ENCODE measurements at places on chromosomes 7 and 10.

DNA sequence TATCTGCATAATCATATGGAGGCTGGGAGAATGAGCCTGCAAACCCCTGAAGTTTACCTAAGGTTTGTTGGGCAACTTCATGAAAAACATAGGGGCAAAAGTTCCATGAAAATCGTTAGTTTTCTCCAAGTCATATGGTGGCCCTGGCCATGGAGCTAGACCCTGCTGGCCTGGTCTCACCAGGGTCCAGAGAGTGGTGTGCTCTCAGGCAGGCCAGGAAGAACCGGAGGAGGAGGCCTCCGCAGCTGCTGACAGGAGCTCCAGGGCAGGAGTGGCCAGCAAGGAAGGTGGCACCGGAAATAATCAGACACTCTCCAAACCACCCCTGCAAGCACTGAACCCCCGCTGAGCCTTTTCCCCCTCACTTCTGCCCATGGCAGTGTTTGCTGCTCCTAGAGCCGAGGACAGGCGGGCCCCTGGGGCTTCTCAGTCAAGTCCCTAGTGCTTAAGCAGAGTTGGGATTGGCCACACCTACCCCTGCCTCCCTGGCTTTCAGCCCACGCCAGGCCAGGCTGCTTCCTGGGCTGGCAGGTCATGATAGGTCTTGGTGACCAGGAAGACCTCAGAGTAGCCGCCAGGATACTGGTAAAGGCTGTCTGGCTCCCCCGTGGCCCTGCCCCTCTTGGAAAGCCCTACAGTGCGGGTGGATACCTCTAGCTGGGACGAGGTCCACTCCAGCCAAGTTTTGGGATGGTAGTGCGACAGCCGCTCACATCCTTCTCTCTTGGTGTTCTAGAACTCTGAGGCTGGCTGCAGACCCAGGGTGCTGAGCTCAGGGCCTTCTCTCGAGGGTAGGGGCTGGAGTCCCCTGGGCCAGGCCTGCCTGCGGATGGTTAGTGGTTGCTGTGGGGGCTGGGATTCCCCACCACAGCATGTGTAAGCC, 242.8 kb downstream of the MGMT start:
- DNase-seq: no peak

DNA sequence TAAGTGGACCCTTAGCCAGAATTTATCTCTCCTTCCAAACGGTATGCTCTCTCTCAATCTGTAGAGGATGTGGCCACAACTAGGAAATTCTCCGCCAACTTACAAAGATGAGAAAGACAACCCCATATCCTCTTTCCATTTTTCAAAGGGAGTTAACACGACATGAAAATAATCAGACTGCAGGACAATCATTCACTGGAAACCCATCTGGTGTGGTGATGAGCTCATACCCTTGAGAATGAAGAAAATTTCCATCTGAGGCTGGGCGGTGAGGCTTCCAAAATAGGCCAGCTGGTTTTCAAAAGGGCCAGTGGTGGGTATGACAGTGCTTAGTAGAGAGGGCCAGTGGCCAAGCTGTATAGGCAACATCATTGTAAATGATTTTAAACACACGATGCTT, 369.6 kb downstream of the FRMD4A start:
- no peak for DNase-seq

DNA sequence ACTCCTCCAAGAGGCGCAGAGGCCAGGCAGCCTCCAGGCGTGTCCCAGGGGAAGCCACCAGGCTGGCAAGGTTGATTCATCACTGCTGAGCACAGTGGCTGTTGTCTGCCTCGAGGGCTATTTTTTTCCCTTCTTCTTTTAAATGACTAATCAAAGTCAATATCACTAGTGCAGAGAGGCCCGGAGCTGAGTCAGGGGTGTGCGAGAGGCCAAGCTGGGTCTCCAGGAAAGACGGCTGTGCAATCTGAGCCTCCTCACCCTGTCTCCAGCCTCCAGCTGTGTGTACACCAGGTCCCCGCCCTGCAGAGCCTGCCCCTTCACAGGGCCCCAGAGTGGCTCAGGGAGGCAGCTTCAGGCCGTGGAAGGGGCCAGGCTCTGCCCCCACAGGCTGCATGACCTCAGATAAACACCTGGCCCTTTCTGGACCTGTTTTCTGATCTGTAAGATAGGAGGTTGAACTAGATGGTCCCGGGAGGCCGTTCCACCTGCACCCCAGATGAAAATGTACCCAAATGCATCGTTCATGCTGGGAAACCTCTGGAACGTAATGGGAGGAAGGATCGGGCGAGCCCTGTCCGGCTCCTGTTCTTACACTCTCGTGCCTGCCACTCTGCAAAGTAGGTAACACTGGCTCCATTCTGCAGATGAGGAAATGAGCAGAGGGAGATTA, 3.7 kb downstream of the STX1A start:
- no peak for DNase-seq

DNA sequence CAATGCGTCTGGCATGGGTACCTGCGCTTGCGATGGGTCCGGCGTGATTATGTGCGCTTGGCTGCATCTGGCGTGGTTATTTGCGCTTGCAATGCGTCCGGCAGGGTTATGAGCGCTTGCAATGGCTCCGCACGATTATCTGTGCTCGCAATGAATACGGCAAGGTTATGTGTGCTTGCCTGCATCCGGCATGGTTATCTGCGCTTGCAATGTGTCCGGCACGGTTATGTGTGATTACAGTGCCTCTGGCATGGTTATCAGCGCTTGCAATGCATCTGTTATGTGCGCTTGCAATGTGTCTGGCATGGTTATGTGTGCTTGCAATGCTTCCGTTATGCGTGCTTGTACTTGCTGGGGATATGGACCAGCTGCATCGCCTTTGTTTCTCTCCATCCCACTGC, 37.7 kb downstream of the RBAK start:
- no peak for DNase-seq

- DNase-seq: no peak
Observed at GRCh38 chr7:117399820-117400422, 27.4 kb downstream of the ASZ1 start.

- no peak for DNase-seq
Observed at GRCh38 chr7:131219312-131220041, 108.2 kb upstream of the MKLN1 start.

Data from activated effector memory CD4-positive, alpha-beta T cell treated with Interleukin-2 at 50 U/mL for 16 hours (primary cell).